ENCODE measurements at places on chromosomes 13 and 19.

DNA sequence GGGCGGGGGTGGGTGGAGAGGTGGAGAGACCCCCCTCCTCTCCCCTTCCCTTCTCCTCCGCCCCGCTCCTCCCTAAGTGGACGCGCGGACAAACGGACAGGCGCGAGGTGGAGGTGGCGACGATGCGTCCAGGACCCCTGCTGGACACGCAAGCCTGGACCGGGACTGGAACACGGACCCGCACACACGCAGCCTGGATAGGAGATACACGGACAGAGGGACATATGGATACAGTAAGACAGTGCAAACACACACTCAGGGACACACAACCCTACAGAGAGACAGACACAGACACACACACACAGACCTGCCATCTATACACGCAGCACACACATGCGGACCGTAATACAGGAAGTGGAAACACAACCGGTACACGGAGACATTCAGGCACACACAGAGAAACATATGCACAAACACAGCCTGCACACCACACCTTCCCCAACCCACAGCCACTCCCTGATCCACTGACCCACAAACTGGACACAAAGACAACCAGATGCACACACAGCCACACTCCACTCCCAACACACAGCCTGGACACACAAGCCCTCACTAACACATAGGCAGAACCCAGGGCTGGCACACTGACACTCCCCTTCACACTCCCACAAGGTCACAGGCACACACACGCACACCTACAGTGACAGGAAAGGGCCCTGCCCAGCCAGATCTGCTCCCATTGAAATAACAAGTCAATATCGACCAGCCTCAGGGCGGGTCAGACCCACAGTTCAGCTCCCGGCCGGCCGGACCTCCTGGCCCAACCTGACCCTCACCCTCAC lies 696 bp upstream of the ERFL start:
- DNase-seq, result no peak

GRCh38 chr19:30163663-30164062 lies 208.5 kb upstream of the ZNF536 start:
- DNase-seq, result no peak

- peak; percentile 47 for DNase-seq
Measured at GRCh38 chr19:34220472-34221063, 33.8 kb upstream of the GARRE1 start.

DNA sequence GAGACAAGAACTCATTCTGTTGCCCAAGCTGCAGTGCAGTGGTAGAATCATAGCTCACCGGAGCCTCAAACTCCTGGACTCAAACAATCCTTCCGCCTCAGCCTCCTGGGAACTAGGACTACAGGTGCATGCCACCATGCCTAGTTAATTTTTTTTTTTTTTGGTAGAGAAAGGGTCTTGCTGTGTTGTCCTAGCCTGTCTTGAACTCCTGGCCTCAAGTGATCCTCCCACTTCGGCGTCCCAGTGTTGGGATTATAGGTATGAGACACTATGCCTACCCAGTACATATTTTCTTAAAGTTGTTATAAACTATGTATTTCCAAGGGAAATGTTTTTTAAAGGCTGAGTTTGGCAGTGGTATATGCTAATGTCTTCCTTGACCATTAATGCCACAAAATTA lies 412.6 kb downstream of the KLF12 start:
- no peak for DNase-seq

- no peak for DNase-seq
Measured at GRCh38 chr13:96844616-96845015, 149.7 kb downstream of the OXGR1 start.

- no peak for DNase-seq
Measured at GRCh38 chr13:44801990-44802389, 187.3 kb downstream of the NUFIP1 start.

DNA sequence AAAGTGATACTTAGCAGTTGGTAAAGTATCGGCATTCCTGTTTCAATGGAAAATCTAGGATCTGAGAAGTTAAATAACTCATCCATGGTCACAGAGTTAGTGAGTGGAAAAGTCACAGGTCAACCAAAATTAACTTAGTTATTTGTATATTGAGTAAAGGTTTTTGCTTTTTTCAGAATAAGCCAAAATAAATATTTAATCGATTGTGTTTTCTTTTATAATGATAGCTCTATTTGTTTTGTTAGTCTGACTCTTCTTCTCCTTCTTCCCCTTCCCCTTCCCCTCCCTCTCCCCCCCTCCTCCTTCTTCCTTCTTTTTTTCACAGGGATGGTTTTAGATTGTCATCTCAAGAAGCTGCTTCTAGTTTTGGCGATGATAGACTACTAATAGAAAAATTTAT lies 173.5 kb downstream of the PCCA start:
- no peak for DNase-seq

GRCh38 chr13:28485551-28485950 lies 9.4 kb downstream of the FLT1 start:
- DNase-seq, result no peak

DNA sequence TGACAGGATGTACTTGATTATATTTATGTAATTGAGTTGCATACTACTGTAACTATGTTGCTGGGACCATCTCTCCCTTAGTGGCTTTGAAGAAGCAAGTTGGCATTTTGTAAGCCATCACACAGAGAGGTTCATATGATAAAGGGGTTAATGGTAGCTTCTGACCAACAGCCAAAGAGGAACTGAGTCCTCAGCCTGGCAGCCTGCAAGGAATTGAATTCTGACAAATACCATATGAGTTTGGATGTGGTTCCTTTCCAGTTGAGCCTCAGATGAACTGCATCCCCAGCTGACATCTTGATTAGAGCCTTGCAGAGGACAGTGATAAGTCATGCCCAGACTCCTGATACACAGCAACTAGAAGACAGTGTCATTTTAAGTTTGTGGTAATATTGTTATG lies 8.6 kb upstream of the MYCBP2 start:
- DNase-seq, result no peak

GRCh38 chr13:71607575-71607974 lies 259.4 kb downstream of the DACH1 start:
- no peak for DNase-seq

DNA sequence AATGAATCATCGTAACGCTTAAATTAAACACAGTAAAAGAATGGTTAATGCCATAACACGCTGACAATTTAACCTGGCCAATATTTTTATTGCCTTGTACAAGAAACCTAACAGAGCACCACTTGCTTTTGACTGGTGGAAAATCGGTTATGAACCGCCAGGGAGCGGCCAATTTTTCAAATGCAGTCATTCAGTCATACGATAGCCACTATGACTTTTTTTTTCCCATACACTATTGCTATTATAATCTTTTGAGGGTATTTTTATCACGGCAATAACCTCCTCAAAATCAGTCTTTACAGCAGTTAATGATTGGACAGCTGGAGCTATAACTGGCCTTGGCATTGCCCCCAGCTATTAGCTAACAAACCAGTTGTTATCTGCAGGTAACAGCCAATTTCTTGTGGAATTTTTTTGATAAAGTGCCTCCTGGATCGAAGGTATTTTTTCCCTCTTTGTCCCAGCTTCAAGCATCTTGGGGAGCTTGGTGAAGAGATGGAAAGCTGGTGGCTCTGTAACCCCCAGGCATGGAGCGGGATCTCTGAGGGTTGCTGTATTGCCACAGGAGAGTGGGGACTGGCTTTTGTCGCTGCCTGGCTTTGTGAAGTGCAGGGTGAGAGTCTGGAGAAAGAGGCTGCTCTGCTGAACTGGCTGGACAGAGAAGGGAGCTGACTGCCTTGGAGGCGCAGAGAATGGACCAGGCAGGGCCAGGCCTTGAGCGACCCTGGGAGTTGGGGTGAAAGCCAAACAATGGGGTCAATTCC lies 198.4 kb upstream of the ZNF536 start:
- DNase-seq, result no peak

- DNase-seq, result no peak
Measured at GRCh38 chr19:15291089-15291488, 41.2 kb downstream of the BRD4 start.

GRCh38 chr13:31038834-31039552 lies 106.5 kb downstream of the TEX26 start:
- DNase-seq, result no peak

- no peak for DNase-seq
Measured at GRCh38 chr13:76466043-76466442, 420.2 kb downstream of the KCTD12 start.

DNA sequence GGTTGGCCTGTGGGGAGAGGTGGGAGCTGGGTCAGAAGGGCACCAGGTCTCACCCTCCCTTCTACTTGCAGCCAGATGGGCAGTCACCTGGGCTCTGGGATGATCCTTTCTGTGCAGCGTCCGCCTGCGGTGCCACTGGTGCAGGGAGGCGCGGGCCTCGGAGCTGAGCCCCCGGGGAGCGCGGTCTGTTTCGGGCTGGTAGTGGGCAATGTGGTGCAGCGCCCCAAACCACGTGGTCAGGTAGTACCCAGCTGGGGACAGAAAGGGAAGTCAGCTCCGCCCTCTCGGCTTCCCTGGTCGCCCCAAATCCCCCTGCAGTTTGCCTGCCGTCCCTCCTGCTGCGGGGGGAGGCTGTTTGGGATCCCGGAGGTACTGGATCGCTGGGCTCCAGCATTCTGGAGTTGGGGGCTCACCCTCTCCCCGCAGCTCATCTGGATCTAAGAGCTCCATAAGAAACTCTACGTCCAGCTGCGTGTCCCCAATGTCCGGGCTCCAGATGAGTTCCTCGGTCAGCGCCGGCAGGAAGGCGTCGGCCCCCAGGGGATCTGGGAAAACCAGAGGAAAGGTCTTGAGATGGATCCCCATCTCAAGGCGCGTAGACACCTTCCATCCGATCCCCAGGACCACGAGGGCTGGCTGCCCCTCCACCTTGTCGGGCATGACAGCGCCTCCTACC lies 8.8 kb downstream of the RINL start:
- DNase-seq, result peak; percentile 23

GRCh38 chr13:45473627-45474026 lies 8.9 kb downstream of the COG3 start:
- no peak for DNase-seq

DNA sequence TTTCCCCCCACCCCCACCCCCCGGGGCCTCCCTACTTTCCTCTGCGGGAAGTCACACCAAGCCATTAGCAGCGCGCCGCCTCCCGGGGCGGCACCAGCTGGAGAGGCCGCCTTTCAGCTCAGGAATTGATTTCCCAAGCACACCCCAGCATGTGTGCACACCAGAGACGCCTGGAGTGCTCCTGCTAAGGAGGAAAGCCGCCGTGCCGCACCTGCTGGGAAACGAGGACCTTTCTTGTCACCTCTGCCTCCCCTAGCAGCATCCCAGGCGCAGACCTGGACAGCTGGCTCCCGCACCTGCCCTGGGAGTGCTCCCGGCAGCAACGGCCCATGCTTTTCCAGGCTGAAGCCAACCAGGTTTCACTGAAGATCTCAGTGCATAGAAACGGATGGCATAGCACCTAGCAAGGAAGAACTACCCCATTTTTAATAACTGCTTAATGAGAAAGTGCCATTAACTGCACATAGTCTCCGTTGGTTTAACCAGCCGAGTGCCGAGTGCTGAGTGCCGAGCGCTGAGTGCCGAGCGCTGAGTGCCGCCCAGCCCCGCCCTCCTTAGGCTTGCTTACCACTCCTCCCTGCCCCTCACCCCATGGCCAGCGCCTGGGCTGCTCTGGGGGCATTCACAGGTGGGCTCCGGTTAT lies 165.0 kb downstream of the USP12 start:
- no peak for DNase-seq

GRCh38 chr13:71829547-71829946 lies 37.5 kb downstream of the DACH1 start:
- DNase-seq, result no peak

DNA sequence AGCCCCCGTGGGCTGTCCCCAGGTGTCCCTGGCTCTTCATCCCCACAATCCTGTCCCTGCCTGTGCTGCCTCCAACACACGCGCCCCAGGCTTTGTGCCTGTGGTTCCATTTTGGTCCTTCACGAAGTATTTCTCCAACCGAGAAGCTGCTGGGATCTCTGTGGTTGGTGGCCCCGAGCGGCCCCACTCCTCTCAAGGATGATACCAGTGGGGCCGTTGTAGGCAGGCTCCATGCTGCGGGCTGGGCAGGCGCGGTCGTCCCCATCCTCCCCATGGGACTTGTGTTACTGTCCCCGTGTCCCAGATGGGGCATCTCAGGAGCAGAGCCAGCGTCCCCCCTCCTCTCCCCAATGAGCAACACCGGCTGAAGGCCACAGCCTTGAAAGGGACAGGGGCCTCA lies 3.7 kb upstream of the ZNF554 start:
- no peak for DNase-seq

GRCh38 chr19:36257520-36257876 lies 42.6 kb downstream of the ZNF146 start:
- no peak for DNase-seq

- DNase-seq, result no peak
Measured at GRCh38 chr13:78596736-78597601, 6.4 kb downstream of the POU4F1 start.

DNA sequence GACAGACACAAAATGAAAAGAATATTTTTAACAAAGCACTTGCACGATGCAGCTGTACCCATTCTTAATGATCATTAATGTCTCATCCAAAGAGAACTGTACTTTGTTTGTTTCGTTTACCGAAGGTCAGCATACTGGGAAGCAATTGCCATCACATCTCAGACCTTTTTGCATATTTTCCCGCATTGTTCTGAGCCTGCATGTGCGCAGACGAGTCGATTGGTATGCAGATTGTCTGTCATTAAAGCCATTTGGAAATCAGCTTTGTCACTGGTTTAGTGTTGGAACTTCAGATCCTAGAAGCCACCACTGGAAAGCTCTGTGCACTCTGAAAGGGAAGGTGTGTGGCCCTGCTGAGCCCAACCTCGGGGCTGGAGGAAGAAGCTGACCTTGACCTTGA lies 15.6 kb downstream of the SPACA7 start:
- no peak for DNase-seq

DNA sequence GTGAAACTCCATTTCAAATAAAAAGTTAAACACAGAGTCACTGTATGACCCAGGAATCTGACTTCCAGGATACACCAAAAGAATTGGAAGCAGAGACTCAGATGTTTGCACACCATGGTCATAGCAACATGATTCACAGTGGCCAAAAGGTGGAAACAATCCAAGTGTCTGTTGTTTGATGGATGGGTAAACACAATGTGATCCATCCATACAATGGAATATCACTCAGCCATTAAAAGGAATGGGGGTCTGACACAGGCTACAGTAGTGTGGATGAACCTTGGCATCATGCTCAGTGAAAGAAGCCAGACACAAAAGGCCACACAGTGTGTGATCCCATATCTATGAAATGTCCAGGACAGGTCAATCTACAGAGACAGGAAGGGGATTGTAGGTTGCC lies 174.3 kb downstream of the PTPRS start:
- DNase-seq, result no peak

DNA sequence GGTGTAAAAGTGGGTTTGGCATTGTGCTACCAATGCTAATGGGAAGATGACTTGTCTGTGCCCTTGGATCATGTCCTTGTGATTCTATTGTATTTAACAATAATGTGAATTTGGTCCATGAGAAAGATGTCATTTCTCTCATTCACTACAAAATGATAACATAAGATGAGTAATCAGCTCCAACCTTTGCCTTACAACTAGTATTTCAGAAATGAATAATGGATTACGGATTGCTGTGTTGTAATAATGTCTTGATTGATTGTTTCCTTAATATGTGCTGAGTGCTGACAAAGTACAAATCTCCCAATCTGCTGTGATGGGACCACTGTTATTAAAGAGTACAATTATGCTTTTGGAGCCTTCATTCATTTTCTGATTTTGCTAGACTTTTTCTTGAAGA lies 375.0 kb downstream of the PCDH9 start:
- DNase-seq, result no peak

GRCh38 chr13:106562301-106562700 lies 5.6 kb downstream of the ARGLU1 start:
- no peak for DNase-seq

- DNase-seq, result no peak
Measured at GRCh38 chr19:52992109-52993004, 21.4 kb upstream of the ERVV-1 start.
